H4 (cell line): ENCODE measurements at places on chromosomes 11 and 22. TPM values are rescaled to one million over a fixed set of nuclear protein-coding genes. Genes with fewer than 3 reads are reported as not detected.

C11orf52 gene
- total RNA-seq = not detected in 2 replicates

DNA sequence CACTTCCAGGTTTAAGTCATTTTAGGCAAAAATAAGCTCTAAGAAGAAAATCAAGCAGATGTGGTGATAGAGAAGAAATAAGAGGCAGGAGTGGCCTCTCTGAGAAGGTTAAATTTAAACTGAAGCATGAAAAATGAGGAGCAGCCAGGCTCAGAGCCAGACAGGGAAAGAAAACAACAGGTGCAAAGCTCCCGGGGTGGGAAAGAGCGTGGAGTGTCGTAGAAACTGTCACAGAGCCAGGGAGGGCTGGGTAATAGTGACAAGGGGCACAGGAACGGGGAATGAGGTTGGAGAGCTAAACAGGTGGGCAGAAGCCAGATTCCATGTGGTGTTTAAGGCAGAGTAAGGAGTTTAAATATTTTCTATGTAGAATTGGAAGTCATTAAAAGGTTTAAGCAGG lies 132.1 kb upstream of the BLID start:
- DNase-seq = no peak

KRTAP5-8 gene
- not detected in 2 replicates for total RNA-seq

MIOX gene
- not detected in 2 replicates for total RNA-seq

- no peak for DNase-seq
These were observed 70.5 kb downstream of the ETS1 start for GRCh38 chr11:128516886-128517285.
